ENCODE measurements at places on chromosomes 5 and 9.

DNA sequence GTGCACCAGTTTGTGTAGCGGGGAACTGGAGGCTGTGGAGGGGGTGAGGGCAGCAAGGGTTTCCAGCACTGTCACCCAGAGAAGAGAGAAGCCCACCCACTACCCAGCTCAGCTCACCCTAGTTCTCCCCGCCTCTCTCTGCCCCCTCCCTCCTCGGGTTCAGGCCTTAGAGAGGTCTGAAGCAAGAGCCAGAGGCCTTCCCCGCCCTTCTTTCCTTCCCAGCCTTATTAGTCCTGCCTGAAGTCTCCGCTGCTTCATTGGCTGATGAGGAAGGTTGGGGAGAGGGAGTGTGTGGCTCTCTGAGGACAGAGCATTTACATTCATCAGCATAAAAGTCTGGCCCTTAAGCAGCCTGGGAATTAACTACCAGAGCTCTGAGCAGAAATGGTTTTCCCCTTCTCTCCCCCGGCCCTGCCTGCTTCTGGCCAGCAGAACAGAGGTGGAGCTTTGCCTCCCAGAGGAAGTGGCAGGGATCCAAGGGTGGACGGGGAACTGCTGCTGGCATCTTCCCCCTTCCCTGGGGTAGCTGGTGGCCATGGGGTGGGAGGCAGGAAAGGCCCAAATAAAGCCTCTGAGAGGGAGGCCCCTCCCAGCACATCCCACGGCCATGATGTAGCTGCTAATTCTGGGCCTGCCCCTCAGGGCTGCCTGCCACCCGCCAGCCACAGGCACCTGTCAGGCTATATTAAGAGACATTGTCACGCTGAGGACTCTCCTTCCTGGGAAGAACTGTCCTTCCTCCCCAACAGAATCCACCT, 4.1 kb downstream of the DNAJB5 start:
- no peak for DNase-seq

- DNase-seq, result no peak
Measured at GRCh38 chr9:1354606-1355005, 304.4 kb downstream of the DMRT2 start.

DNA sequence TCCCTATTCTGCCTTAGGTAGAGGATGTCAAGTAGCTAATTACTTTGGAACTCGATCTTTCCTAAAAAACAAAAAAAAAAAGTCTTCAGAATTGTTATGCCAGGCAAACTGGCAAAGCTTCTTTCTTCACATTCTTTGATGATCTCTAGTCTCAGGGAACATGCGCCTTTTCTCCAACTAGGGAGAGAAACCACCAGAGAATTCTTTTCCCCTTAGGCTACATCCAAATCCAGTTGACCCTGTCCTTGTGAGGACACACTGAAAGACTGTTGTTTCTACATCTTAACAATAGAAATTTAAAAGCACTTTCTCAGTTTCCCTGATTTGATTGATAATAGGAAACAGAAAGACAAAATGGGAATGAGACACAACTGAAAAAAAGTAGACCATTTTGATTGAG, 94.7 kb upstream of the ITGA2 start:
- DNase-seq, result no peak

GRCh38 chr9:125655066-125655633, 51.9 kb downstream of the MAPKAP1 start:
- DNase-seq, result no peak

DNA sequence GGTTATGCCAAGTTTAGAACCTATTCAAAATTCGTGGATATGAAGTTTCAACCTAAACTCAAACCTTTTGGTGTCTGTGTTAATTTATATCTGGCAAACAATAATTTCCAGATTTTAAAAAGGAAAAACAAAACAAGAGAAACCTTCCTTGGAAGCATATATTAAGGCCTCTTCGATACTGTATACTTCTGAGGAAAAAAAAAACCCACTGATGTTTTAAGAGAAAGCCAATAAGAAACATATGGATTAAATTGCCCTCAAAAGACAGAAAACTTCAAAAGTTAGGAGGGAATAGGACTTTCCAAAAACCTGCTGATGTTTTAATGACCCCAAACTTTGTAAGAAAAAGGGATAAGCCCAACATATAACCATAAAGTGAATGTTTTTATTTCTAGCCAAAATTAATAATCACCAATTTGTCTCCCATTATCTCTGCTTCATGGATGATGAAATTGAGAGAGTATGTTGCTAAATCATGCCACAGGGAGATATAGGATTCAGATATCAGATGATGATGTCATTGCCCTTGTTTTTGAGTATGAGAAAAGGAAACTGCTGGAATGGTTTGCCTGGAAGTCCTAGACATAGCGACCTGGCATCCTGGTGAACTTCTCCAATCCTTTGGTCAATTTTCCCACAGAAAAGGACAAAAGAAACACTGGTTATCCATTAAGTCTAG, 423.9 kb downstream of the DMRT2 start:
- DNase-seq, result no peak

- DNase-seq, result no peak
Measured at GRCh38 chr5:82448374-82448773, 170.2 kb upstream of the RPS23 start.

- no peak for DNase-seq
Measured at GRCh38 chr5:137090151-137090550, 409.0 kb downstream of the SPOCK1 start.

DNA sequence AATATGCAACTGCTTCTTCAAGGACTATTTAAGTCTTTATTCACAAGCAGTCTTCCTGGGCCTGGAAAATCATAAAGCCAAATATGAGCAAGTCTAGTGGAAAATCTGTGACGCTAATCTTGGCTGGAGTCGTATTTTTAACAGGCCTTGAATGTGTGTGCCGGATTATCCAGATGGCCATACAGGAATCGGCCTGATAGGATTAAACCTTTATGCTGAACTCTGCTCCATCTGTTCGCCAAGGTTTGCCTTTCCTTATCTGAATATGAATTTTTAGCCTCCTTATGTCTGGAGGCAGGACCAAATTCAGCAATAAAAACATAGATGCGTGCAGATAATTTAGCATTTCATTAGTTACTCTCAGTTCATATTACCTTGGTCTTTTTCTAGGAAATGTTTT, 294.5 kb downstream of the EBF1 start:
- no peak for DNase-seq

GRCh38 chr9:638152-638551, 203.3 kb upstream of the DMRT1 start:
- DNase-seq, result no peak
